Bone marrow (tissue), 2 donors: ENCODE measurements at places on chromosomes 7 and 10.

GRCh38 chr10:71776481-71776925 lies 3.2 kb upstream of the VSIR start:
- DNase-seq, result no peak

DNA sequence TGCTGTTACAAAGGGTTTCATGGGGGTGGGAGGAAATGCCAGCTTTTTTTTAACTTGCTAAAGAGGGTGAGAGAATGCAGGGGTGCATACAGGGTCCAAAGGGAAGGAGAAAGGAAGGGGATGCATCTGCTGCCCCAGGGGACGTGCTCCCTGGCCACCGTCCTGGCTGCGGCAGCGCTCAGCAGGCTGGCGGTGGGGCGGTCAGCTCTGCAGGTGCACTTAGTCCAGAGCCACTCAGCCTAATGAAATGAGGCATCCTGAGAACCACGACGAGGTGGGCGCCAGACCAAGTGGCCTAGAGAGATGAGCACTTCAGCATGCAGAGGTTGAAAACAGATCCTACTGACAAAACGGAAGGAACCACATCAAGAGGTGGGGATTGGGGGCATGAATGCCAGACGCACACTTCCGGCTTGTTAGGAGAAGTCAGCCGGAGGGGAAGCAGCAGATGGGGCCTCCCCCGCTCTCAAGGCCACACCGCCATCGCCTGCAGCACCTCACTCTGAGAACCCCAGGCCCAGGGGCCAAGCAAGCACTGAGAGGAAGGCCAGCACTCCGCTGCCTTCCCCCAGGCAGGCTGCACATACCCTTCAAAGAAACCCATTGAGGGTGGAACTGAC lies 94.5 kb downstream of the MAD1L1 start:
- DNase-seq, result no peak

DNA sequence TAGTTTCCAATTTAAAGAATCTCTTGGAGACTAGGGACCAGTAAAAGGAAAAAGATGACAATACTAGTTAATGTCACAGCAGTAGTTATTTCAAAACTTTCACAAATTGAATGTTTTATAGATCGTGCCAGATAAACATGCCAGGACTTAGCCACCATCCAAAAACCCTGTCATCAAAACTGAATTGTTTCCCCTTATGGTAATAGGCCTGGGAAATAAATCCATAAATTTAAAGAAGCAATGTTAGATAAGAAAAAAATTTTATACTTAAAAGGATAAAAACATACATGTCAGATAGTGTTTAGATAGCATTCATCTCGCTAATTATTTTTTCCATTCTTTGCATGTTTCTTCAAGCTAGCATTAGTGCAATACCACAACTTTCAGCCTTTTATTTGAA lies 71.2 kb downstream of the SUGCT start:
- no peak for DNase-seq

DNA sequence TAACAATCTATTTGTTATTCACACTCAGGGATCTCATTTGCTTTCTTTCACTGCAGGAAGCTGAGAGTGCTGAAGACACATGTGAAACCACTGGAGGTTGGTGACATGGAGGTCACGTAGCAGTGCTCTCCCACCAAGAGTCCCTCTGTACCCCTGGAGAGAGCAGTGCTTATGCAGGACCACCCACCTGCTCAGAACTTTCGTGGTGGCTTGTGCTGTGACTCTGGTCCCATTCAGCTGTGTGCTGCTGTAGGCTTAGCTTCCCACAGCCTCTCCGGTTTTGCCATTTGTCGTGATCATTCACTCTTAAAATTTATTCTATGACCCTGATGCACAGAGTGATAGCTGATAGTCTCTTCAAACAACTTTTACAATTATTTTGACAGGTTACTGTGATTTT lies 96.0 kb upstream of the RSU1 start:
- DNase-seq, result no peak

GRCh38 chr7:126447984-126448383 lies 804.8 kb downstream of the GRM8 start:
- DNase-seq, result no peak

DNA sequence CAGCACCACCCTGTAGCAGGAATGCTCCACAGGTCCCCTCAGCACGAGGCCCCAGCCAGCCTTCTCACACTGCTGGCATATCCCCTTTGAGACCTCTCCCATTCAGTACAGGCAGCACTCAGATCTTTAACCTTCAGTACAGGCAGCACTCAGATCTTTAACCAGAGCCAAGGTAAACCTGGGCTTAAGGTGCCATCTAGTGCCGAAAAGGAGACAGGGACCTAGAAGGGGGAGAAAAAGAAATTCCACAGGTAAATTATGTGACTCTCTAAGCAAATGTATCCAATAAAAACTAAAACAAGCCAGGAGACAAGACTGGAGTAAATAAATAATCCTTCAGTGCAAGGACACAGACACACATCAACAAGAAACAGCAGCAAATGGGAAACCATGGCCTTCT lies 358.6 kb downstream of the PTPRN2 start:
- DNase-seq, result no peak

DNA sequence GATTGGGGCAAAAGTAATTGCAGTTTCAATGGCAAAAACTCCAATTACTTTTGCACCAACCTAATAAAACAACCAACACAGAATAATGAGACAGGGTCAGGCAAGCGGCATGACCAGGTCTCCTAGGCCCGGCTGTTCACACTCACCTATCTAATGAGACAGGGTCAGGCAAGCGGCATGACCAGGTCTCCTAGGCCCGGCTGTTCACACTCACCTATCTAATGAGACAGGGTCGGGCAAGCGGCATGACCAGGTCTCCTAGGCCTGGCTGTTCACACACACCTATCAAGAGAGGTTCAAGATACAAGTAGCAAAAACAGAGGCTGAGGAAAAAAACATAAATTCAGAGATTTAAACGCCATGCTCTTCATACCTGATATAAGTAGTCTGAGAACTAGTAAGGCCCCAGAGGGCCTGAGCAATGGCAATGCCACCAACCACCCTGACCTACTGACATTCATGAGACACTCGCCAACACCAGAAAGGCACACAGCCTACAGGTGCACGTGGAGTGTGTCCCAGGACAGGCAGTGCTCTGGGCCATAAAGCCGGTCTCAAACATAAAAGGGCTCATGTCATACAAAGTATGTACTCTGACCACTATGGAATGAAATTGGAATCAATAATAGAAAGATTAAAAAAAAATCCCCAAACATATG lies 40.6 kb upstream of the NCAPG2 start:
- no peak for DNase-seq

DNA sequence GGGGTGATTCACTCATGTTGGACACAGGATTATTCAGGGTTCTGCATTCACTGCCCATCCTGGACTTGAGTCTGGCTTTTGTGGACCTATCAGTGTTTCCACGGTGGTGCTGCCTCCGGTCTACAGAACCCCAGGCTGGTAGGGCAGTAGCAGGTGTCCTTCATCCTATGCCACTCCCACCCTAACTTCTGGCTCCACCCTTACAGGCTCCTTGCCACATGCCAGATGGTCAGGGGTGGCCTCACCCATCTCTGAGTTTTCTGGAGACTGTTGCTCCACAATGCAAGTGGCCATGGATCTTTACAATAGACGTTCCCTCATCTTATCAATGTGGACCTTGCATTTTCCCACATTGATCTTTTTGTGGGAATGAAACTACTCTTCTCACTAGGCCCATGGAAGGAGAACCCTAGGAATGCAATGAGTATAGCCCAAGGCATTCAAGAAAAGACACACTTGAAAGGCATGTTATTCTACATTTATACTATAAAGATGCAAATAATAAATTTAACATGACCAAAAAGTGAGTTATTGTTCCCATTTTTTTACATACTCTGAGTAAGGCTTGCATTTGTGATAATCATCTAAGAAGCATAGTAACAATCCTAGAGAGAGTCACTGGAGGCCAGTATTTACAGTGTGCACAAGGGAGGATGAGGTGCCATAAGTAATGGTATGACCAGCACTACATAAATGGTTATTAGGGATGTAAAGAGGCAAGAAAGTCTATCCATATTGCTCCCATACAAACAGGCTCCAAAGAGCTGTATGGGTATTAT lies 57.4 kb upstream of the ADO start:
- no peak for DNase-seq

DNA sequence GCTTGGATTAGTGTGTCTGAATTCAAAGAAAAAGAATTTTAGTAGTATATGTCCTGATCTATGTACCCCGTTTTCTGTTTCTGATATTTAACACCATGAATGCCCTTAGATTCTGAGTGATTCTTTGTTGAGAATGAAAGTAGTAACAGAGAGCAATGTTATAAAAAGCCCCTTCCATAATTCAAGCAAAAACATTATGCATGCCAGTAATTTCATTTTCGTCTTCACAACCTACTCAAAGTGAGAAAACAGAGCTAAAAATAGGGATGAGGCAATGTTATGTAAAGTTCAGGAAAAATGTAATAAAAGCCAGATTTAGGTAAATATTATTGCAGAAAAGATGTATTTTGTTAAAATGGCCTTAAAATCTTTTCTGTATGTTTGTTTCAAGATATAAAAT lies 28.1 kb downstream of the PTPRZ1 start:
- DNase-seq, result no peak

DNA sequence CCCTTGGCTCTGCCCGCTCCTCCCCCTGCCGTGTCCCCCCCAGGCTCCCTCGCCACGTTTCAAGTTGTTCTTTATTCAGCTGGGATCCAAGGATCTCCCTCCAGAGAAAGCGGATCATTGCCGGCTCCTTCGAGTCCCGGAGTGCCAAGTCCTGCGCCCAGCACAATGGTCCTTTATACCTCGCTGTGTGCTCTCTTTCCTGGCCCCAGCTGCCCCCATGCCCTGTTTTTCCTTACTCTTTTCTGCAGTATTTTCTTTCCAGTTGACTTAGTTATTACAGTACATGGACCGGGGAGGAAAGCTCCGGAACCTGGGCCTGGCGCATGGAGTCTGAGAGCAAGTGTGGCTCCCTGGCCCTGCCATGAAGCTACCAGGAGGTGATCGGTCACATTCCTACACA lies 88.1 kb upstream of the KMT2C start:
- DNase-seq, result no peak

DNA sequence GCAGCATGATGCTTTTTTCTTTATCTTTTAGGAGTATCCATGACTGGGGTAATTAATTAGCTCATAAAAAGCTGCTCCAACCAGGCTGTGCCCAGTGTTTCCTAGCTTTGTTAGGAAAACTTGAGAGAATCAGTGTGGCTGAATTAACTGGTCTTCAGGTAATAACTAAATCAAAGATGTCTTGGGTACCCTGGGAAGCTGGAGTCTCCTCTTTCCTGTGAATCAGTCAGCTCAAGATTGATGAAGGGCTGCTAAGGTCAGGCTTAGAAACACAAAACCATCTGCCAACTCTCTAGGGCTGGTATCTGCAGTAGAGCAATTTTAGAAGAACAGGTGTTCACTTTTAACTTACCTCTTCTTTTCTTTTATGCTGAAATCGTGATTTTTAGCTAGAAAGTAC lies 21.4 kb upstream of the ATOH7 start:
- no peak for DNase-seq

GRCh38 chr7:121385800-121386179 lies 10.3 kb downstream of the FAM3C start:
- no peak for DNase-seq

DNA sequence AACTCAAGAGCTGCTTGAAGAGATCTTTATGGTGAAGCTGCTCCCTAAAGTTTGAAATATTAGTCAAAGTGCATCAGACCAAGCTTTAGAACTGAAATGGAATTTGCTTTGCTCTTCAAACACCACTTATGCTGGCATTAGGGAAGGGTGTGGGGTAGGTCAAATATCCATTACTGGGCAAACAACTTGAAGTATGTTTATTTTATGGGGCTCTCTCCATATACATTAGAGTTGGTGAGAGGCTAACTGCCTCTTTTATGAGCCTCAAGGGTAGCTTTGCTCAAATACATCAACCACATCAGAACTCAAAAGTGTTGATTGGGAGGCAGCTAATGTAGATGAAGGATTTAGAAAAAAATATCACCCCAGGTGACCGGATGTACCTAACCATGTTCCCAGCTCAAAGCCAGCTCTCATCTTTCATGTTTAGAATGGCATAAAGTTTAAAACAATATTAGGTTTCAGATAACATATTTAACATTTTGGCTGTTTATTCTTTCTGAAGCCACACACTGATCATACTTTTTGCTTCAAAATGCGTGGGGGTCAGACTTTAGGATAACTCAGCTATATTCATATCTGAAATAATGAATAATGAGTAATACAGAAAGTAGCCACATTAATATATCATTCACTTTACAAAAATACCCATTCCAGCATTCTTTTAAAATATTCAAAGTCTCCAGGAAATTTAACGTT lies 318.6 kb downstream of the PTEN start:
- no peak for DNase-seq

GRCh38 chr10:8498290-8498689 lies 443.8 kb downstream of the GATA3 start:
- no peak for DNase-seq
